CD4-positive, alpha-beta T cell treated with Interferon alpha-2 for 1 hour (primary cell): ENCODE measurements at places on chromosomes 3 and 15.

DNA sequence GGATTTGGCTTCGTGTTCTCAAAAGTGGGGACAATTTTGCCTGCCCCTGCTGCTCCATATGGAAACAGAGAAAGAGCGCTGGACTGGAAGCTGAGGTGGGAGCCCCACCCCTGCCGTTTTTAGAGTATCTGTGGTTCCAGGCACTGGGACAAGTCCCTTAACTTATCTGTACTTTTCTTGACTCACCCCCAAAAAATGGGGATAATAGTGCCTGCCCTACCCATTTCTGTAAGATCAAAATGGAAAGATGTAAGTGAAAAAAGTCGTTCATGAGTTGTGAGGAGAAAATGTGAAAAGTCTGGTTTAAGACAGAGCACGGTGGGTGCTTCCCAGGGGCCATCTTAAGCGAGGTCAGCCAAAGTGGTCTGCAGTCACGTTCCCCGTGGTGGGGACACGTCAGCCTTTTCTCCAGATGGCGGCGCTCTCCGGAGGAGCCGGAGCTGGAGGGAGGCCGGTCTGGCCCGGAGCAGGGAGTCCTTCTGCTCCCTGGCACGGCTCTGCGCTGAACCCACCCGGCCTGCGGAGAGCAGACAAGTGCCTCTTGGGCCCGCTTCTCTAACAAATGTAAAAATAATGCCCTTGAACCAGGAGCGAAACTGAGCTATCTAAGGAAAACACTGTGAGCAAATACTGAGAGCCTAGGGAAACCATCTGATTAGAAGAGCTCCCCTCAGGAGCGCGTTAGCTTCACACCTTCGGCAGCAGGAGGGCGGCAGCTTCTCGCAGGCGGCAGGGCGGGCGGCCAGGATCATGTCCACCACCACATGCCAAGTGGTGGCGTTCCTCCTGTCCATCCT, at the start of gene CLDN18:
TSS of gene CLDN18 (plus strand) at position 690 of the 797 bp plus-strand sequence. CDS start at position 751, 61 bp downstream.
- no peak for DNase-seq

- no peak for DNase-seq
Measured at GRCh38 chr15:98568382-98569017, 79.8 kb upstream of the IGF1R start.

GRCh38 chr15:52262364-52262763, 33.2 kb downstream of the MYO5C start:
- DNase-seq, result no peak

DNA sequence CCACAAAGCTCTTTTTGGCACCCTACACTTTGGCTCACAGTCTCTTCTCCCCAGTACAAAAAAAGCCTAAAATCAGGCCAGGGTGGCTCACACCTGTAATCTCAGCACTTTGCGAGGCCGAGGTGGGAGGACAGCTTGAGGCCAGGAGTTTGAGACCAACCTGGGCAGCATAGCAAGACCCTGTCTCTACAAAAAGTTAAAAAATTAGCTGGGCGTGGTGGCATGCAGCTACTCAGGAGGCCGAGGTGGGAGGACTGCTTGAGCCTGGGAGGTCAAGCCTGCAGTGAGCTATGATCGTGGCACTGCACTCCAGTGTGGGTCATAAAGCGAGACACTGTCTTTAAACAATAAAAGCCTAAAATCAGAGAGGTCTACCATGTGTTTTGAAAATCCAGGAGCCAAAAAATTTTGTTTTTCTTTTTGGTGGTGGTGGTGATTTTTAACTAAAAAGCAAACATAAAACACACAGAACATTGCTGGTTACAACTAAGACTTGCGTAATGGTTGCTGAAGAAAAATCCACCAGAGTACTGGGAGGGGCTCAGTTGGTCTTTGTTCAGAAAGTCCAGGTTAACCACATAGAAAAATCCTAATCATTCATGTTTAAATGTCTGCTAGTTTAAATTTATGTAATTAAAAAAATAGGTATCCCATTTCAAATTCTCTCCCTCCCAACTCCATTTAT, 1.6 kb upstream of the MAN2C1 start:
- no peak for DNase-seq

DNA sequence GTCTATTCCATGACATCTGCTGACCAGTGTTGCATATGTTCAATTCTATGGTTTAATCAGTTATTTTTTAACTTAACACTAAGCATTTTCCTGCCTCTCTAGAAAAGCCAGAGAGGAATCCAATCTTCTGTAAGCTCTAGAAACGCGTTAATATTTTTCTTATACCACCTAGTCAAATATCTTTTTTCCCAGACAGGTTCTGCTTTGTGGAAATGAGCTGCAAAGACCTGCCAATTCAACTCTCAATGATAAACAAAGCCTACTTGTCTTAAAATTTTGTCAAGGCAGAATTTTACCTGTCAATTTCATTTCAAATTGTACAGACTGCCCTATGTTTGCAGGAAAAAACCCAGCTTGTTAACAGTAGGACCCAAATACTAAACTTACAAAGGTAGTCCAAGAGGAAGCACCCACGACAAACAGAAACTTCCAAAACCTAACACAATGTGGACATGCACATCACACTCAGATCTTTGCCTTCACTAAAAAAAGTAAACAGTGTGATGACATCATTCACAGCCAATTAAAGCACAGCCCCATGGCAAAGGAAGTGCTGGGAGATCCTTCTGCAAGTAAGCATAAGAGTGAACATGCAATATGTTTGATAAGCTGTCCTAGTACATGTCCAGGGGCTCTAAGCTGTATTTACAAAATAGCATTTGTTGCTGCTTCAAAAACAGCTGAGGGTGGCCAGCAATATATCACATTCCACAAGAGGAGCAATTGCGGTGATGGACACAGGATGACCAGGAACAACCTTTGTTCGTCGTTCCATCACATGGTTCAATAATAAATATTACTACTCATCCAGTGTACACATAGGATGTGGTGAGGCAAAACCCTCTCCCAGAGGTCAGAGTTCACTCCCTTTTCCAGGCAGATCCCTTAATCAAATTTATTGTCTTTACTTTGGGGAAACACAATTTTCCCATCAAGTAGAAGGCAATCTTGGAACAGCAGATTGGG, 139.4 kb upstream of the TSC22D2 start:
- DNase-seq, result no peak

DNA sequence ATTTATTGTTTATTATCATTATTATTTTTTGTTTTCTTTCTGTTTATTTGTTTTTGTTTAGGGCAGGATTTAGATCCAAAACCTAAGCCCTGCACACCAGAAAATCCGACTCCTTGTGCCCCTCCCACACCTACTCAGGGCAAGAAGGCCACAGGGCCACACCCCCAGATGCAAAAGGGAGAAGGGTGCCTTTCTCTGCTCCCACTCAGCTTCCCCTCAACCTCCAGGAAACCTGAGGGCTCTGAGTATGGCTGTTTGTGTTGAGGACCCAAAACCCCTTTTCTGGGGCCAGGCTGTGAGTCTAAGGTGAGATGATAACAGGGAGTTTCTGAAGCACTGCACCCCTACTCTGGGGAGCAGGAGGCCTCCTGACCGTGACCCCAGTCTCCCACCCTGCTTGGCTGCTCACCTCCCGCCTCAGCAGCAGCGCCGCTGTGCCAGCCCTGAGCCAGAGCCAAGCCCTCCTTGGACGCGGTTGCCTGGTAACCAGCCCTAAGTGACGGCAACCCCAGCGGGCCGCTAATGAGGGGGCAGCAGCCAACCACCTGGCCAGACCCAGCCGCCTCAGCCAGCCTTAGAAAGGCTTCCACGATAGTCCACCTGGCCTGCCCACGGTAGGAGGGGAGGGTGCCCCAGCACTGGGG, 6.4 kb upstream of the C15orf39 start:
- no peak for DNase-seq

GRCh38 chr3:184724699-184725098, 12.8 kb upstream of the MAGEF1 start:
- DNase-seq, result no peak

DNA sequence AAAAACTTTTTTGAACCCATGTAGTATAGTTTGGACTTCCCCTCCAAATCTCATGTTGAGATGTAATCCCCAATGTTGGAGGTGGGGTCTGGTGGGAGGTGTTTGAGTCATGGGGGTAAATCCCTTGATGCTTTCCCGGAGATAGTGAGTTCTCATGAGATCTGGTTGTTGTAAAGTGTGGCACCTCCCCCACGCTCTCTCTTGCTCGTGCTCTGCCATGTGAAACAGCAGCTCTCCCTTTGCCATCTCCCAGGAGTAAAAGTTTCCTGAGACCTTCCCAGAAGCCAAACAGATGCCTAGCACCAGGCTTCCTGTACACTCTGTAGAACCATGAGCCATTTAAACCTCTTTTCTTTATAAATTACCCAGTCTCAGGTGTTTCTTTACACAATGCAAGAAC, 16.0 kb upstream of the RNU6-1 start:
- no peak for DNase-seq

DNA sequence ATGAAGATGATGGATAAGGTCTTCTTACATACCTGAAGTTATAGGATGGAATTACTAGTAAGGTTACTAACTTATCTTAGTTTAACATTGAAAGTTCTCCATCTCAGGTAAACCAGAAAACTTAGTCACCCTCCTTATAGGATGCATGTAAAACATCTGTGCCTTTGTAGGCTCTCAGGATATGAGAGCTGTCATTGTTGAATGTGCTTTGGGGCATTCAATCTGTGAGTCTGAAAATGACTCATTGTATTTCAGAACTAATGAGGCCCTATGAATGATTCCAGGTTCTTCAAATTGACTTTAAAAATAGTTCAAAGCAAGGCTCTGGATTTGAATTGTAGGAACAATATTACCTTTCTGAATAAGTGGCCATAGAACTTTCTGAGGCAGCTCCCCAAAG, 237.7 kb upstream of the AZI2 start:
- DNase-seq, result no peak

DNA sequence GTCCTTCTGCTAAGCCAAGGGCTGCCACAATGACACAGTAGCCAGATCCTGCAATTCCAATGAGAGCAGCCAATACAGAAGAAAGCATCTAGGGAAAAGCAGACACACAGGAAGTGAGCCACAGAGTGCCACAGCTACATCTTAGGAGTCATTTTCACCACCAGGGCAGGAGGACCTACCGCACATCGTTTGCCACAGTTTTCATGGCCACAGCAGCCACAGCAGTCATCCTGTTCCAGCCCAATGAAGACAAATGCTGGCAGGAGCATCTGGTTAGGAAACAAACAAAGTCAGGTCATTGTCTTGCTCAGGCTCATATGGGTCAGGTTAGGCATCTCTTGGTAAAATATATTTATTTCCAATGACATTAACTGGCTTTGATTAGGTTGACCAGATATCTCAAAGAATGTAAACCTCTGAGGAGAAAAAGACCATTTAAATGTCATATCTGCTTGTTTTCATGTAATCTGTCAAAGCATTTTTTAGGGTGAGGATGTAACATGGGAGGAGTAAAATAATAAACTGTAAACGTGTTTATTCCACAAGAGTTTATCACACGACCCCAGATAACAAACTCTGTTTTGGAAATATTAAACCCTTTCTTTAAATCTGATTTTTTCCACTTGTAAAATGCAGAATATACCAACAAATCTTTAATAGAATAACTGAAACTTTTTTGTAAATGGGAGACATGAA, 1.8 kb downstream of the TM4SF1 start:
- no peak for DNase-seq

DNA sequence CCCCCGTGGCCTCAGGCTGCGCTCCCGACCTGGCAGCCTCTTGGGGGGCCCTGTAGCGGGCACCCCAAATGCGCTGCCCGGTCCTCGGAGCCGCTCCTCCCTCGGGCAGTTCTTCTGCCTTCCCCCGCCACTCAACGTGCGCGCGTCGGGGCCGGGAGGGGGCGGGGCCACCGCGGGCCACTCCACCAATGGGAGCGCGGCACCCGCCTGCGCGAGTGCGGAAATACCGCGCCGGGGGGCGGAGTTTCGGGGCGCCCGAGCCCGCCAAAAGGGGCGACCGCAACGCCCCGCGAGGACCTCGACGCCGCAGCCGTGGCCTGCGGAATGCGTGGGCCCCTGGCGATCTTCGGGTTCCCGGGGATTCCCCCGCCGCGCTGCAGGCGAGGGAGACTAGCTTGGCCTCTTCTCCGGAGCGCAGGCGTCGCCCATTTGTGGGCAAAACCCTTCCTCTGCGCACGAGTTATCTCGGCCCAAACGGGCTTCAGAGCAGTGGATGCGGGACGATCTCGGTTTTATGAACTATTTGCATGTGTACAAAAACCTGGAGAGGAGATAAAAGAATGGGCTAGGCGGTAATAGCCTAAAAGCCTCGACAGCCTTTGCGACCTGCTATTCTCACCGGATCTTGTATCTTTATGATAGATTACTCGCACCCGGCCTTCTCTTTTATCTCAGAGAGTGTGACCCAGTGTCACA, at the start of gene TASOR:
TSS of gene TASOR (minus strand) at position 144 of the 696 bp plus-strand sequence. CDS start 259 bp downstream, outside the sequence.
- DNase-seq, result peak; percentile 88

DNA sequence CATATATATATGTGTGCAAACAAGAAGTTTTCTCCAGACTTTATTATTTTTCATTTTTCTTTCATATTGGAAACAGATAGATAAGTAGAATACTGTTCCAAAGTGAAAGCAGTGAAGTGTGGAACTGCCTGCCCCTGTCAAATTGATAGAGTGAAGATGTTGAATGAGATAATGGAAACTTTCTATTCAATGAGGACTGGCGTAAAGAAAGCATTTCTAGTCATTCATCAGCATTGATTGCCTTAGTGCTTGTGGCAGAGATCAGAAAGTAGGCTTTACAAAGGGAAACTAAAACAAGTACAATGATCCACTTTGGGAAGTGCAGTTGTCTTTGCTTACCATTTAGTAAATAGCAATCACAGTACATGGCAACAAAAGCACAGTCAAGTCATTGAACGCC, 300.0 kb downstream of the CADM2 start:
- no peak for DNase-seq

- no peak for DNase-seq
Measured at GRCh38 chr15:71043373-71043772, 71.9 kb upstream of the THSD4 start.

- no peak for DNase-seq
Measured at GRCh38 chr15:56252386-56252785, 8.7 kb upstream of the RFX7 start.

DNA sequence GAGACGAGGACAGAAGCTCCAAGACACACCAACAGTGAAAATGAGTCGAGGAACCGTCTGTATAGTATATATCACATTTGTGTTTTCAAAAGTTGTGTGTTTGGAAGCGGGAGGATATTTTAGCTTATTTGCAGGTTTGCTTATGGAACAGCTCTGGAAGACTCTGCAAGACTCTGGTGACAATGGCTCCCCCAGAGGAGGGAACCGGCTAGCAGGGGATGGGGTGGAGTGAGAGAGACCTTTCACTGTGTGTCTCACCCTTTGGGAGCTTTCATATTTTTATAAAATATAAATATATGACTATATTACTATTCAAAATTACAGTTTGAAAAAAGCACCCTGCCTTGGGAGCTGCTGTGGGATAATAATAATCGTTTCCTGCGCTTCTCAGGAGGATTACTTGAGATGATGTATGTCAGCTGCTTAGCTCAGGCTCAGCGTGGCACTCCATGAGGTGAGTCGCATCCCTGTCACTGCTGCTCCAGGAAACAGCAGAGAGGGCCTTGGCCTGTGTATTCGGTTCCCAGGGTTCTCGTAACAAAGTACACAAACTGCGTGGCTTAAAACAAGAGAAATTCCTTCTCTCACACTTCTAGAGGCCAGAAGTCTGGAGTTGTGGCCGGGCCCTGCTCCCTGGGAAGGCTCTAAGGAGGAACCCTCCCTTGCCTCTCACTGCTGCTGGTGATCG, 183.9 kb downstream of the FAM43A start:
- no peak for DNase-seq
